ENCODE measurements at places on chromosomes 7 and 10. TPM values are rescaled to one million over a fixed set of nuclear protein-coding genes. Genes with fewer than 3 reads are reported as not detected.

DENND2A gene
- not detected for total RNA-seq

- DNase-seq, result no peak
Observed at GRCh38 chr10:16597656-16598055, 76.0 kb upstream of the C1QL3 start.

- no peak for DNase-seq
Observed at GRCh38 chr7:1590476-1590875, 20.6 kb upstream of the PSMG3 start.

- no peak for DNase-seq
Observed at GRCh38 chr10:4639960-4640359, 186.0 kb upstream of the AKR1E2 start.

Data from activated T-helper 1 cell treated with anti-CD3 and anti-CD28 coated beads, Interleukin-12 subunit alpha, Interleukin-12 subunit beta, Interleukin-2, Interleukin-4 antibody, amounts not matched to agents 30 ng/mL and 10 ng/mL and 1 ng/mL, durations not matched to agents 14 hours and 24 hours and 36 hours (primary cell).